ENCODE measurements at places on chromosomes 7 and 10.

DNA sequence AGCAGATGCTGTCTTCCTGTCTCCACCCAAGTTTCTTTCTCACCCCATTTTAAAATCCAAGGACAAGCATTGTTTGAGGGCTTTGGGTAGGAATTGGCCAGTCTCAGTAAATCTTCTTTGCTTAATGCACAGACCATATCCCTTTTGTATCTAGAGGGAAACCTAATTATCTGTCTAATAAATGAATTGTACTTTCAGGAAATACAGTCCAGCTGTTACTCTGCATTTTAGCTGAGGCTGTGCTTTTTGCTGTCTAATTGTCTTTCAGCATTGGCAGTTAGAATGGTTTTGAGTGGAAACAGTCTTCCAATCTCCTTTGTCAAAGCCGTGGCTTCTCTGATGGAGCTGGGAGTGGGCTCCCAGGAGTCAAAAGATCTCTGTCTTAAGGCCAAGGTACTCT is 388.2 kb downstream of the SORCS3 start:
- no peak for DNase-seq

GRCh38 chr7:95811846-95812445 is 39.6 kb downstream of the DYNC1I1 start:
- DNase-seq = no peak

GRCh38 chr10:133142523-133143199 is 17.4 kb upstream of the KNDC1 start:
- no peak for DNase-seq

DNA sequence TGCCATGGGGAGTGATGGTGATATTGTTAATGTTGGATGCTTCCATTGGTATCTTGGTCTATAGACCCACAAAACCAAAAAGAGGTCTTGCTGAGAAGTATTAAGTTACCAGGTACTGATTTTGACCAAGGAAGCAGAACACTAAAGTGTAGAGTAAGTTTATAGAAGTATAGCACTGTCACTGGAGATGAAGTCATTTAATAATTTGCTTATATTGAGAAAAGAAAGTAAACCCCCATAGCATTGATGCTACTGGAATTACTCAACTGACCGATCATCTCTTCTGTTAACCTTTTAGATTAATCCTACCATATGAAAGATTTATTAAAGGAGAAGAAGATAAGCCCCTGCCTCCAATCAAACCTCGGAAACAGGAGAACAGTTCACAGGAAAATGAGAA is 183.2 kb downstream of the RTKN2 start:
- DNase-seq = no peak

DNA sequence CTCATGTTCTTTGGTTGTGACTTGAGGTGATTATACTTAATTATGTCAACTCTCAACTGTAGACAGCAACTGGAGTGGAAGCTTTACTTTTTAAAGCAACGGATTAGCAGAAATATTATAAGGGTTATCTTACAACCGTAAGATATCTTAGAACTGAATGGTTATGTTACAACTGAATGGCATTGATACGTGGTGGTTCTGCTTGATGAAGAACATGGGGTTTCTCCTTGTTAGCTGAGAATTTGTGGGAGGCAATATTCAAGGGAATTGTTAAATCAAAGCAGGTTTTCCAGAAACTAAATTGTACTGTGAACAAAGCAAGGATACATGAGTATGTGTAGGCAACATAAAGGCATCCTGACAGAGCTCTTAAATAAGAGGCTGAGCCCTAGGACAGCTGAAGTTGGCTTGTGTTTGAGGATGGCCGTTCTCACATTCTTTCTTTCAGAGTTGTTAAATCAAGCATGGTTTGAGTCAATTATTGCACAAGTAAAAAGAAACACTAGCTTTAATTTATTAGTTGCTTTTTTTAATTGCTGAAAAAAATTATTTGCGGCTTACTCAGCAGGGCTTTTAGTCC is 350.0 kb downstream of the PLXDC2 start:
- no peak for DNase-seq

DNA sequence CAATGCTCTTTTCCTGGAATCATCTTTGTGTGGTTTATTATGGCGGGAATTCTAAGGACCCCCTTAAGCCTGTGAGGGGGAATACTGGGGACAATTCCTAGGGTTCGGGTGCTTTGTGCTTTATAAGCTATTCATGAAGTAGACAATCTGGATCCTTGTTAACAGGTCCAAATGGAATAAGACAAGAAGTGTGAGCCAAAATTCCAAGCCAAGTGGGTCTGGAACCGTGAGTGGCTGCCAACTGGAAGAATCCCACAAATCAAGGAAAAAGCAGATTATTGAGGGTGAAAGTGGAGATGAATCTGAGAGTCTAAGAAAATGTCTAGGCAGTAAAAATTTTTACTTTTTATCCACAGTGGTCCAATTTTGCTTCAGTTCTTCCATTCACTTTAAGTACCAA is 136.8 kb downstream of the MDFIC start:
- no peak for DNase-seq

DNA sequence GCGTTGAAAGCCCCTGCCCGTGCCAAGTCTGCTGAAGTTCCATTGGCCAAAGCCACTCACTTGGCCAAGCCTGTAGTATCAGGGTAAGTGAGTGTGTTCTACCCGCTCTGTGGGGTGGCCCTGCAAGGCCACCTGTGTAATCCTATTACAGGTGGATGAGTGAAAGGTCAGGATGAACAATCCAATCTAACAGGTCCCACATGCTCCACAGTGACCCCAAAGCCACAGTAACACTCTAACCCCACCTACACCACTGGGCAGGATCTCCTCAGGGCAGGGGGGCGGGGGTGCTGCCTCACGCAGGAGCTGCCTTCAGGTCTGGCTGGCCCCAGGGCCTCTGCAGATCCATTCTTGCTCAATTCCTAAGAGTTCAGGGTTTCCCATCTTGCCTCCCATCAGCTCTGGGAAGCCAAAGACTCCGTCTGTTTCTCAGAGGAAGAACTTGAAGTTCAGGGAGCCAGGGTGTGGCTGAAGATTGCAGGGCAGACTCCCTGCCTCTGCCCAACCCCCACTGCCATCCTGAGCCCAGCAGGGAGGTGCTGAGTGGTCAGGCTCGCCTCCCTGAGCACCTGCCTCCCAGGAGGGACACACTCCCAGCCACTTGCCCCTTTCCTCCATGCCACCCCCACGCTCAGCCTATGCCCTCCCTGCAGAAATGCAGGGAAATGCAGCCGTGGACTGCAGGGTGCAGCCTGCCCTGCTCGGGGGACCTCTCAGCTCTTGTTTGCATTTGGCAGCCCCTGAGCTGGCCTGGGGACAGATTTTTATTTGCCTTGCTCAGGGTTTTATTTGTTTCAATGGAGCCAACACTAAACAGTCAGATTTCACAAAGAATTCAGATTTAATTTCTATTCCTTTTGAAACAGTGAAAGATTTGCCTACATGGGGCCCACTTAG is 9.8 kb upstream of the COMTD1 start:
- DNase-seq = no peak

GRCh38 chr10:88853155-88853881 is 1.7 kb upstream of the ANKRD22 start:
- DNase-seq = no peak

DNA sequence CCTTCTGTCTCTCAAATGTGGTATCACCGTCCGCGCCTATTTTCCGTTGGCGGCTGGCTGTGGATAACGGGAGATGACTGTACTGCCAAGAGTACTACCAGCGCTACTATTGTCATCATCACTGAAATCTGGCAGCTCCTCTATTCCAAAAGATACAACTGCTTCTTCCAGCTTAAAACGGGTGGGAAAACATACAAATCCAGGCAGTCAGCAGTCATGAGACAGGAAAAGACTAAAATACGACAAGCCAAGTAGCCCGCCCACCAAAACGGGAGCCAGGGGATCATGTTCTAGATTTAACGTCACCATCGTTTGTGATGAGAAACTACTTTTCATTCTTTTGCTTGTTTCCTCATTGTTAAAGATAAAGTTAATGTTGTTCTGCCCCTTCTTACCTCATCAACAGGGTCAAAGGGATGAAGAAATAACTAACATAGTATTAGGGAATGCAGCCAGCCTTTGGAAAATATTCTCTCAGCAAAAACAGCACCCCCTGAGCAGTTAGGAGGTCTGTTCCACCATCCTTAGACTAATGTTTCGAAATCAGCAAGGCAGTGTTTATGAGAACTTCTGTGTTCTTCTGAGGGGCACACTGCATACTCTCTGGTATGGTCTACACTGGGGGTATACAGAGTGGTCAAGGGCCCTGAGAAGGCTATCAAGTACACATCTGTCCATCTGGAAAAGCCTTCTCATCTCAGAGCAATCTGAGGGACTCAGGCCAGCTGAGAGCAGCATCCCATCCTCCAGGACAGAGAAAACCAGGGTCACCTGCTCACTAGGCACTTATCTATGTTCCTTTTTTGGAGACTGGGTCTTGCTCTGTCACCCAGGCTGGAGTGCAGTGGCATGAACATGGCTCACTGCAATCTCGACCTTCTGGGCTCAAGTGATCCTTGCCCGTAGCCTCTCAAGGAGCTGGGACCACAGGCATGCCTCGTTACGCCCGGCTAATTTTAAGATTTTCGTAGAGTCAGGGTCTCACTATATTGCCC is 47.5 kb downstream of the GNA12 start:
- no peak for DNase-seq

GRCh38 chr10:103171278-103171677 is 21.8 kb downstream of the NT5C2 start:
- DNase-seq = no peak

- no peak for DNase-seq
These were observed 58.0 kb downstream of the PDSS1 start for GRCh38 chr10:26755443-26755903.

- no peak for DNase-seq
These were observed 167.2 kb downstream of the MAD1L1 start for GRCh38 chr7:2065528-2065927.

DNA sequence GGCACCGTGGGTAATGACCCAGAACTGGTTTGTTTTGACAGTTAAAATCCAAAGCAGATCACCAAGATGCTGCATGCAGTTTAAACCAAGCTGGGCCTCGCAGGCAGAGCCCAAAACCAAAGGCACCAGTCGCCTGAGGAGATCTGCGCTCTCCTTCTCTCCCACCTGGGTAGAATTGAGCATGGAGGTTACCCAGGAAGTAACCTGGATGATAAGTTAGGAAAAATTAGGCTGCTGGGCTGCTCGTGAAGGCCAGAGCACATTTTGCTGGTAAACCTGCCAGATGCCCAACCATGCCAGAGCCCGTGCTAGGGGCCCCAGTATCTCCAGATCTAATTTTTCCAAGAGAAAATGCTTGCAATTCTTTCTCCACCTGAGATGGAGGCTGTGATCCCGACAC is 388.3 kb upstream of the MGMT start:
- no peak for DNase-seq

DNA sequence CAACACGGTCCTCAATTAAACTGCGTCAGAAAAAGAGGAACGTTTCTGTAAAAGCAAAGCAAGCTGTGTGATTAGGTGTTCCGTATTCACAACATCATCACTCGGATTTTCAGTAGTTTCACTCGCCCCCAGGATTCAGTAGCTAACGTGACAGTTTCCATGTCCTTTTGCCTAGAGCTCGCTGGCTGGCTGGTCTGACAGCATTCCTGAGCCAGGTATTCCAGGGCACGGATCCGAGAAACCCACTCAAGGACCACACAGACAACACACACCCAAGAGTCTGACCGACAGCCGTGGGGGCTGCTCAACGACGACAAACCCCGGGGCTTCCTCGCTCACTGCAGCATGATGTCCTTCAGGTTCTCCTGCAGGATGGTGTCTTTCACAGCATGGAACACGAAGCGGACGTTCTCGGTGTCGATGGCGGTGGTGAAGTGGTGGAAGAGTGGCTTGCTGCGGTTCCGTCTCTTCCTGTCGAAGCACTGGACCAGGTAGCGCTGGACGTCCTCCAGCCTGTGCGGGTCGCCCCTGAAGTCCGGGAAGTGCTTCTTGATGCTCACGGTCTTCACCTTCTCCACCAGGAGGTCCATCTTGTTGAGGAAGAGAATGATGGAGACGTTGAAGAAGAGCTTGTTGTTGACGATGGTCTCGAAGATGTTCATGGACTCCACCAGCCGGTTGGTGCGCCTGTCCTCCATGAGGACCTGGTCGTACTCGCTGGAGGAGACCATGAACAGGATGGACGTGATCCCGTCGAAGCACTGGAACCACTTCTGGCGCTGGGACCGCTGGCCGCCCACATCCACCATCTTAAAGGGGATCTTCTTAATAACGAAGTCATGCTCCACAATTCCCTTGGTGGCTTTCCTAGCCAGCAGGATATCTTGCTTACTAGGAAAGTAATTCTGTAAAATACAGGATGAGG is 43.1 kb downstream of the AMZ1 start:
- no peak for DNase-seq

DNA sequence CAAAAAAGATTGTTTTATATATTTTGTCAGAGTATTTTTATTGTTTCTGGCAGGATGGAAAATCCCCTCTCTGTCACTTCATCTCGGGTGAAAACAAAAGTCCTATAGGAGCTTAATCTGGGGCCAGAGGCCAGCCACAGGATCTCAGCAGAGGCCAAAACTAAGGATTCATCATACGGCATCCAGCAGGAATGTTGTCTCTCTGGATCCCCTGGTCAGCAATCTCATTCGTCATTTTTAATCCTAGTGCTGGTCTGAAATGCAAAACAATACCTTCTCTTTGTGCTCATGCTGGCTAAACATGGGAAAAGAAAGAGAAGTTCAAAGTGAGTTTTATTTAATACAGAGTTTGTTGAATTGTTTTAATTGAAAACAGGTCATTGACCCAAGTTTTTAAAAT is 482.5 kb upstream of the AUTS2 start:
- DNase-seq = no peak

DNA sequence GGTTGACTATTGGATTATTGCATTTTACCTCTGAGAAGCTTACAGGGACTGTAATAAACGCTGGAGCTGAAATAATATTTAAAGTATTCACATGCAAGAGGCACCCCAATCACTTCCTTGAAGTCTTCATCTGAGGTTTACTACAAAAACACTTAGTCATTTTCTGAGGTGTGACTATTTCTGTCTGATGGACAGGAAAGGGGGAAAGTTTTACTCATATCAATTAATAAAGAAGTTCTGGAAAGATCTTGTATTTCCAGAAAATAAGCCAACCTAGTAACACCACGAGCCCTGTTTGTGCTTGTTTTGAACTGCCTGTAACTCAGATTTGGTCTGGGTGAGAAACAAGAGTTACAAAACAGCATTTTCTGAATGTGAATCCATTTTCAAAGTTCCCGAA is 63.9 kb upstream of the PRKCQ start:
- no peak for DNase-seq

DNA sequence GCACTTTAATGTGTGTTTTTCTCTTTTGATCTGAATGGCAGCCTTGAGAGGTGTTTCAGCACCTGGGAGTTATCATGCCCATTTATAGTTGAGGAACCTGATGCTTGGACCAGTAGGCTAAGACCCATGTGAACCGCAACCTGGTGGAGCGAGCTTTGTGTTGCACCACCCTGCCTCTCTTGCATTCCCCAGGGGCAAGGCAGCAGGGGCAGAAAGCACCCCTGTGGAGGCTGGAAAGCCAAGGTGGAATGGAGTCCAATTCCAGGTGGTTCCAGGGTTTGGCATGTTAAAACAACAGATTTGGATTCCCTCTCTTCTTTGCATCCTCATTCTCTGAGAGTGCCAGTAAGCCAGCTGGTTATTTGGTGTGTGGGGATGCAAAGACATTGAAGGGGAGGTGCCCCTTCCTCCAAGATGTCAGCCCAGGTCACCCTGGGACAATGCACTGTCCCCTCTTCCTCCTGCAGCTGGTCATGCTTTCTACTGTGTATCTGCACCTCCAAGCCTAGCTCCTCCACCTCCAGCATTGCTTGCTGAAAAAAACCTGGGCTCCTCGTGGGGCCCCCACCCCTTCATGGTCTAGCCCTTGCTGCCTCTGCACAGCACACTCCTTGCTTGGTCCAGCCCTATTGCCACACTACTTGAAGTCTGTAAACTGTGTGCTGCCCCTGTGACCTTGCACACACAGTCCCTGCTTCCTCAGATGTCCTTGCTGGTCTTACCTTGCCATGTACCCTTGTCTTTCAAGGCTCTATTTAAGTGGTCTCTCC is 5.6 kb upstream of the CDH23 start:
- DNase-seq = no peak
